ENCODE measurements at places on chromosomes 7 and 10.

GRCh38 chr7:74083928-74084721 lies 521 bp downstream of the LIMK1 start:
- DNase-seq, result no peak

- no peak for DNase-seq
Measured at GRCh38 chr10:62459072-62459471, 84.9 kb downstream of the ZNF365 start.

GRCh38 chr10:105359708-105360107 lies 718.6 kb downstream of the SORCS3 start:
- no peak for DNase-seq

DNA sequence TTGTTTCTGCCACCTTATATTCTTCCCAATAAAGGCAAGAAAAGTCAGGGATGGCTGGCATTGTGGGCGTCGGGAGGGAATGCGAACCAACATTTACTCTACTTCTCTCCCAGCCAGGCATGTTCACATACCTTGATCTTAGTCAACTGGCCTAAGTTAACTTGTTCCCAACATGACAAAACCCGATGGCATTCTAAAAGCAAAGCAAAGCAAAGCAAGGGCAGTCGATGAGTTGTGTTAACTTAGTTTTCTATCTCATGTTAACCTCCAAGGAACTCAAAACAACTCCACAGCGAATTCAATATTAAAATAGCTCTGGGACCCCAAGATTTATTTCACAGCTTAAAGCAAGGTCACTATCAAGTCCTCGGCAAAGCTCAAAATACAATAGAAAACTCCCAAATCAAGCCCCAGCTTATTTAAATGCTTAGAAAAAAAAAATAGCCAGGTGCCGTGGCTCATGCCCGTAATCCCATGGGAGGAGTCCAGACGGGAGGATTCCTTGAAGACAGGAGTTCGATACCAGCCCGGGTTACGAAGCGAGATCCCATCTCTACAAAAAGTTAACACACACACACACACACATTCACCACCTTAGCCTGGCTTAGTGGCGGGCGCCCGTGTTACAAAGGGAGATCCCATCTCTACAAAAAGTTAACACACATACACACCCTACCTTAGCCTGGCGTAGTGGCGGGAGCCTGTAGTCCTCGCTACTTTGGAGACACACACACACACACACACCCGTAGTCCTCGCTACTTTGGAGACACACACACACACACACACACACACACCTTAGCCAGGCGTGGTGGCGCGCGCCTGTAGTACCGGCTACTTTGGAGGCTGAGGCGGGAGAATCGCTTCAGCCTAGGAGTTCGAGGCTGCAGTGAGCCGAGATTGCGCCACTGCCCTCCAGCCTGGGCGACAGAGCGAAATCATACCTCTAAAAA lies 901 bp upstream of the CCNY start:
- DNase-seq, result no peak

GRCh38 chr7:126541406-126541805 lies 711.3 kb downstream of the GRM8 start:
- no peak for DNase-seq

DNA sequence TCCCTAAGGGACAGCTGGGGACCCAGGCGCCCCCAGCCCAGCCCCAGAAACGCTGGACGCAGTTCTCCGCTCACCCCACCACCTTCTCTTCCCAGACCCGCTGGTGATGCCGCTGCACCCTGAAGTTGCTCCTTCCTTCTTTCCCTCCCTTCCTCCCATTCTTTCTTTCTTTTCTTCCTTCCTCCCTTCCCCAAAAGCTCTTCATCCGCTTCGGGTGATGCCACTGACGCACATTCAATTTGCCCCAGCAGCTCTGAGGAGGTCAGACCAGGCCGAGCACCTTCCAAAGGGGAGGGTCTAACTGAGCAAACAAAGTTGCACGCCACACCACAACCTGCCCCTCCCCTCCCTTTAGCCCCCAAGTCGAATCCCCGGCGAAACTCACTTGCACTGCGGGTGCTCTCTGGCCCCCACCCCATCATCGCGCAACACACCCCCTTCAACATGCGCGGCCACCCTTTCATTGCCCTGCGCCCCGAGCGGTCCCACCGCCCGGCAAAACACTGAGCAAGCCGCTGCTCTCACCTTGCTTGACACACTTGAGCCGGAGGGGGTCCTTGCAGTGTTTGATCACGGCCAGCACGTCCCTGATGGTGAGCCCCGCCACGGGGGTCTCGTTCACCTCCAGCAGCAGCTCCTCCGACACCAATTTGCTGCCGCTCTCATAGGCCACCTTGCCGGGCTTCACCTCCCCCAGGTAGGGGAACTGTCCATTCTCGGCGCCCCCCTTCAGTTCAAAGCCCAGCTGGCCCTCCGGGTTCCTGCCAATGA lies 787 bp downstream of the MAGI2 start:
- no peak for DNase-seq

DNA sequence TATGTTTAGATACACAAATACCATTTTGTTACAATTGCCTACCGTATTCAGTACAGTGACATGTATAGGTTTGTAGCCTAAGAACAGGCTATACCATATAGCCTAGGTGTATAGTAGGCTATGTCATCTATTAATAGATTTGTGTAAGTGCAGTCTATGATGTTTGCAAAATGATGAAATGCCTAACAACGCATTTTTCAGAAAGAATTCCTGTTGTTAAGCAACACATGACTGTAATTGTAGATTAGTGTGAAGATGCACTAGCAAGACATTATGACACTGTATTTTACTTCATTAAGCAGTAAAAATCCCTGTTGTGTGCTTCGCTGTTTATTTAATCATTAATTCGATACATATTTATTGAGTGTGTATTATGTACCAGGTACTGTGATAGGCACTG lies 446.0 kb downstream of the SUGCT start:
- DNase-seq, result no peak

DNA sequence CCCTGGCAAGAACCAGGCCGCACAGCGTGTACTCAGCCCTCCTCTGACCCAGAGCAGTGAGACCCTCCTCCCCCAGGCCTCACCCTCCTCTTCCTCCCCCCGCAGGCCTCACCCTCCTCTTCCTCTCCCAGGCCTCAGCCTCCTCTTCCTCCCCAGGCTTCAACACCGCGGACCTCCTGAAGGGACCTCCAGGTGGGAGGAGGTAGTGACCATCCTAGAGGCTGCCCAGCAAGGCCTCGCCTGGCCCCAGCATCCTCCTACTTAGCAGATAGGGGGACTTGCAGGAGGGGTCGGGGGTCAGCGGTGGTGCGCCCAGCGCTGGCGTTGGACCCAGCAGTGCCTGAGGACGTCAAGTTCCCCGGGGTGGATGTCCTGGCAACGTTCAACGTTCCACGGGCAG lies 270.8 kb downstream of the ELFN1 start:
- no peak for DNase-seq

DNA sequence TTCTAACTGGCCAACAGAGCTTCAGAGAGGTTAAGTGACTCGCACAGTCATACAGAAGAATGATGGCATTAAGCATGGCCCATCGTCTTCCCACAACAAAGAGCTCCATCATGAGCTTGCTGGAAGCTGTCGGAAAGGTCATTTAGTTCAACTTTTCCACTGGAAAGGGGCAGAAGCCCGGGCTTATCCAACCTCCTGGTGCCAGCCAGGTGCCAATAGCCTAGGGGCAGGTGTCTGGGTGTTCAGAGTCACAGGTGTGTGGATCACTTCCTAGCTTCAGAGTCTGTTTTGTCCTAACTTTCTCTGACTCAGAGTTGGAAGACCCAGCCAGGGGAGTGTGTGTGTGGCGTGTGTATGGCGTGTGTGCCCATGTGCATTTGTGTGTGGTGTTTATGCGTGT lies 1.3 kb upstream of the TRPV6 start:
- DNase-seq, result no peak

GRCh38 chr10:48839809-48840679 lies 99.6 kb downstream of the LRRC18 start:
- no peak for DNase-seq

DNA sequence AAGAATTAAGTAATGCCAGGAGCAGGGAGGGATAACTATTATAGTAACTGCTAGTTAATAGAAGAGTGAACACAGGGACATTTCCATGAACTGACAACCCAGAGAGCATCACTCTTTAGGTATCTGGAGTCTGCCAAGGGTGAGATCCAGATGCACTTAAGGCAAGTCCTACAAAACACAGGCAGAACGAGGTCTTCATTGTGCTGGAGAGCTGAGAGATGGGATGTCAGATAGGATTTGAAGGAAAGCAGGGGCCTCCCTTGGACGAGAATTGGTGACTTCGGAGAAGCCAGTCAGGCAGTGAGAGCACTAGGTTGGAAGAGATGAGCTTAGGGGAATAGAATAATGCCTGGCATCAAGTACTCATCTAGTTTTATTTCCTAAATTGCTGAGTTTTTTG lies 684.5 kb downstream of the GATA3 start:
- DNase-seq, result no peak

GRCh38 chr10:120016906-120017305 lies 124.4 kb downstream of the SEC23IP start:
- no peak for DNase-seq

DNA sequence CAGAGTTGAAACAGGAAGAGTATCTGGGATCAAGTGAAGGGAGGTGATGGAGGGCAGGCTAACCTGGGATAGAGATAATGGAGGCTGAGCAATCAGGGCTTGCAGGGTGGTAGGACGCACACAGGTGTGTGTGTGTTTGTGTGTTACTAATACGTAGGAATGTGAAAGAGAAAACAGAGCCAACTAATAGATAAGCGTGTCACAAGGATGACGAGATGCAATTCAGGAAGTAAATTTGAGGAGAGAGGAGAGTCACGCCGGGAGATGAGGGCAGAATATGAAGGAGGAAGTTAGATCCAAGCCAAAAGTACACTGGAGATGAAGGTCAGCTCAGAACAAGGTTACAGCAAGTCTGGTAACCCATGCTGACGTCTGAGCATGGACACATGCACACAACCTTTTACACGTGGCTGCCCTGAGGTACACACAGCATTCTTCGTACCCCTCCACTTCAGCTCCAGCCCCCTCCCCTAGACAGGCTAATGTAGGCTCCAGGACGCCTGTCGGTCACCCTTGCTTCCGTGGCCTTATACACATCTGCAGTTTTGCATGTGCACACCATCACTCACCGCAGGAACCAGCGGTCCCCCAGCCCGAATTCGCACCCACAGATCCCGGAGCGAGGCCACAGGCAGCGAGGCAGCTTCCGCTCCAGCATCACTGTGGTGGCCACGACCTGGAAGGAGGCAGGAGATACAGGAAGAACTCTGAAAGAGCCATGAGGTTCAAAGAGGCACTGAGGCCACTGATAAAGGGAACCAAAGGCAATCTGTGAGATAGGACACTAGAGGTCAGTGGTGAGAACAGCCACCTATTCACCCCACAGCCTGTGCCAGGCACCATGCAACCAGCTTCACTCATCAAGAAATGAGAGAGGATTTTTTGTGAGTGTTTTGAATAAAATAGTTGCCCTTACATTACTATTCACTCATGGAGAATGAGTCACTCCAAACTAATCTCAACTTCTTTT lies 23.7 kb upstream of the TRPV6 start:
- no peak for DNase-seq

DNA sequence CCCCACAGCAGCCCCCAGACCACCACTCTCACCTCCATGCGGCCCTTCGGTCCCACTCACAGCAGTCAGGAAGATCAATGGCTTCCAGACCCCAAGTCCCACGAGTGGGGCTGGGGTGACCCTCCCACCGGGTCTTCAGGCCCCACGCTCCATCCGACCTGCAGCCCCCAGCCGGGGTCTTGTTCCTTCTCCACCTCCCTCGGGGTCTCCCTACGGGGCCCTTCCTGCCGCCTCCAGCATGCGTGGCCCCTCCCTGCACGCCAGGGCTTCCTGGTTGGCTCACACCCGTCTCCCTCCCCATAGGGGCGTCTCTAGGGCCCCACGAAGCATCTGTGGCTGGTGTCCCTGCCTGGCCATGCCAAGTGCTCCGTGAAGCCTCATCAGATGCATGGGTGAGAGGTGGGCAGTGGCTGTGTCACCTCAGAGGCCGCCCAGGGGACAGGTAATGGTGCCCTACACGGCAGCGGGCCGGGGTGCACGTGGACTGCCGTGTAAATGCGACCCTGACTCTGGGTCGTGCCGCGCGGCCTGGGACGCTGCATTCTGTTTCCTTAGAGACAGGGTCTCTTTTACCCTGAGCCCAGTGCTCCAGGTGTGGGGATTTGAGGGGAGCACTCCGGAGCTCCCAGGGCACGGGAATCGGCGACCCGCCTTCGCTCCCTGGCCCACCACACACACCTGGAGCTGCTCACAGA lies 19.9 kb downstream of the ADAP1 start:
- DNase-seq, result no peak

- no peak for DNase-seq
Measured at GRCh38 chr10:61285749-61286148, 167.4 kb downstream of the TMEM26 start.

DNA sequence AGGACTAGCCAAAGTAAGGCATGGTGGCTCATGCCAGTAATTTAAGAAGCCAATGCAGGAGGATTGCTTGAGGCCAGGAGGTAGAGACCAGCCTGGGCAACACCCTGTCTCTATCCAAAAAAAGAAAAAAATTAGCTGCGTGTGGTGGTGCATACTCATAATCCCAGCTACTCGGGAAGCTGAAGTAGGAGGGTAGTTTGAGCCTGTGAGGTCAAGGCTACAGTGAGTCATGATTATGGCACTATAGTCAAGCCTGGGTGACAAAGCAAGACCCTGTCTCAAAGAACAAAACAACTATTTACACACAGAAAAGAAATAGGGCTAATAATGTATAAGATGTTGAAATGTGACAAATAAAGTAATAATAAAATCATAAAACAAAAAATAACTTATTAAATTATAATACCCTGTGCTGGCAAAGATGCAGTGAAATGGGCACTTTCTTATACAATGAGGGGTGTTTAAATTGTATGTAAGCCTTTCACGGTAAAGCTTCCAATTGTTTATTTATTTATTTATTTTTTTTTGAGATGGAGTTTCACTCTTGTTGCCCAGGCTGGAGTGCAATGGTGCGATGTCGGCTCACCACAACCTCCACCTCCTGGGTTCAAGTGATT lies 175.2 kb downstream of the TPST1 start:
- no peak for DNase-seq

- peak; percentile 1 for DNase-seq
Measured at GRCh38 chr7:149742075-149742701, 31.2 kb downstream of the ZNF467 start.

GRCh38 chr10:33794460-33794859 lies 460.0 kb upstream of the NRP1 start:
- no peak for DNase-seq

DNA sequence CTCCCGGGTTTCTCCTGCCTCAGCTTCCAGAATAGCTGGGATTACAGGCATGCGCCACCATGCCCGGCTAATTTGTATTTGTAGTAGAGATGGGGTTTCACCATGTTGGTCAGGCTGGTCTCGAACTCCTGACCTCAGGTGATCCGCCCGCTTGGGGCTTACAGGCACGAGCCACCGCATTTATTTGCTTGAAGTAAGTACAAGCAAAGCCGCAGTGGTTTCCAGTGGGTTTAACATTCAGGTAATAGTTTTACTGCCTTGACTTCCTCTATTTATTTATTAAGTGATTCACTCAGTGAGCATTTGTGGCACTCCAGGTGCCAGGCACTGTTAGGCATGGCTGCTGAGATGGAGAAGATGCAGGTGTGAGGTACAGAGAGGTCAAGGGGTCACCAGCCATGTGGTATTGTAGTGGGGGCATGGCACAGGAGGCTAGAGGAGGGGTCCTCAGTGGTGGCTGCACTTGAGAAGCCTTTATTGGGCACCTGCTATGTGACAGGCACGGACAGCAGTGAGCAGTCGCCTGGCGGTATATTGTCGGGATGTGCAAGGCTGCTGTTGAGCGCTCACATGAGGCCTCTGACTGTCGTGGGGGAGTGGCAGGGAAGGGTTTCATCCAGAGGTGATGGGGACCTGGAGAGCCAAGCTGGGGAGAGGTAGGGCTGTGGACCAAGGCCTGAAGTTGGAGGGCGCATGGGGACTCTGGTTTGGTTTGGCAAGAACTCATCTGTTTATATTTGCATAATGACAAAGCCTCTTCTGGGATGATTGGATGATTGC lies 54.9 kb downstream of the DOCK1 start:
- DNase-seq, result no peak

Measured in SIG-M5 (cell line).